ENCODE measurements at places on chromosomes 5 and 9. TPM values are rescaled to one million over a fixed set of nuclear protein-coding genes. Genes with fewer than 3 reads are reported as not detected.

PSD2 gene
- total RNA-seq: 0.08 TPM

- no peak for DNase-seq
Observed at GRCh38 chr5:154779105-154779504, 23.9 kb downstream of the LARP1 start.

DNA sequence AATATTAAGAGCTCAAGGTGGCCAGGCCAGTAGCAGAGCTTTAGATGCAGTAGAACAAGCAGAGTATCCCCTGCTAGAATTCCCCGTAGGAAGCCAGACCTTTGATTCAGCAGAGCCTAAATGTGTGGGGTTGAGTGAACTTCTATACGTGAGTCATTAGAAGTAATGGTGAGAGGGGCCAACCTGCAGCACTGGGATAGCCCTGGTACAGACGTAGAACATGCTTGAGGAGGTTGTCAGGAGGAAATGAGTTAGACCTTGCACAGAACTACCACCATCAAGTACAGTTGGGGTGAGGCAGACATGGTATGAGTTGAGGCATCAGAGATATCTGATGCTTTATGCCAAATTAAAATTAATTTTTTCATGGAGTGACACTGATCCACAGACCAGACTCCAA is 42.0 kb downstream of the PDCD1LG2 start:
- no peak for DNase-seq

DNA sequence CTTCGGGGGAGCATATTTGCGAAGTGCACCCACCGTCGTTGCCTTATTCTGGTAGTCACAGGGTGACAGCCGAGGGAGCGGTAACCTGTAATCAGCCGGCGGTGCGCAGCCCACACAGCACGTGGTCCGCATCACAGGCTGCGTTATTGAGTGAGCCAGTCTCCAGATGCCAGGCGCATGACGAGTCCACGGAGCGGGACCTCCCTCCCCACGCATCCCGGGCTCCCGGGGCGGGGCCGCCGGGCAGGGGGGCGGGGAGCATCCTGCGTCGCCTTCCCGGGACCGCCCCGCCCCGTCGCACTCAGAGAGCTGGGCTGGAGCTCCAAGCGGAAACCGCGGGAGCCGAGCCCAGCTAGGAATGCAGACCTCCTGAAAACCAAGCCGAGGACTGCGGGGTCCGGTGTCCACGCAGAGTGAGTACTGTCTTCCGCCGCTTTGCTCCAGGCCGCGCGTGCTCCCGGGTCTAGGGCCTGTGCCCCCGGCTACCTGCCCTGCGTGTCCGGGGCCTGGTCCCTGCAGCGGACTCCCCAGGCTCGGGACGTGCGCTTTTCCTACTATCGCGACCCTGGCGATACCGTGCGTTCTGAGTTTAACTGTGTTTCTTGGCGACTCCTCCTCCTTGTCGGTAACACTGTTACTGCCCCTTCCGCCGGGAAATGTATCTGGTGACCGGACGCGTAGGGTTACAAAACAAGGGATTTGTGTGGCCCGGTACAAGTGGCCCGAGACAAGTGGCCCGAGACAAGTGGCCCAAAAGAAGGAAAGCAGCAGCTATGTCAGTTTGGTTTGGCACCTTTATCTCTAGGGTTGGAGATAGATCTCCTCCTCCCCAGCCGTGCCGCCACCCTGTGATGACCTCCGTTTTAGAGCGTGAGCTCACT is 40.6 kb downstream of the CAST start:
- peak; percentile 96 for DNase-seq

GRCh38 chr5:9192266-9192665 is 353.6 kb downstream of the SEMA5A start:
- no peak for DNase-seq

SH3PXD2B gene
- total RNA-seq: 5.1 TPM

ADGRD2 gene
- total RNA-seq: not detected

- DNase-seq: no peak
Observed at GRCh38 chr9:112753725-112754124, 3.2 kb downstream of the SNX30 start.

DNA sequence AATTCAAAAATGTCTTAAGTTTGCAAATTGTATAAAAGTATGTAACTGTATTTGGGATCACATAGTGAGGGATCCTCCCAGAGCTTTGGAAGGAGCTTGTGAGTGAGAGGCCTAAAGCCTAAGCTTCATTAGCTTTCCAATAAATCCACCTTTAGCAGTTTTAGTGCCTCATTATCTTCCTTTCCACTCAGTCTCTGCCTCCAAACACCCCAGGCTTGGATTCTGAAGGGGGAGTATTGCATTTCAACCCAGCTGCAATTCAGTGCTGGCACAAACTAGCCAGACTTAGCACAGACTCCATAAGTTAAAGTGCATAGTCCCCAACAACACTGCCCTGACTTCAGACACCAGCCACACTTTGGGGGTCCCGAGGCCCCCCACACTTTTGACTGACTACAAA is 113.5 kb downstream of the SMARCA2 start:
- no peak for DNase-seq

GRCh38 chr9:7606591-7606990 is 193.0 kb downstream of the DMAC1 start:
- no peak for DNase-seq

Data from cardiac septum (tissue), 1 donor.